Stimulated activated CD8-positive, alpha-beta memory T cell treated with anti-CD3 and anti-CD28 coated beads, Interleukin-7, amount 100 ng/mL, for 48 hours (primary cell): ENCODE measurements at places on chromosomes 6 and 20.

DNA sequence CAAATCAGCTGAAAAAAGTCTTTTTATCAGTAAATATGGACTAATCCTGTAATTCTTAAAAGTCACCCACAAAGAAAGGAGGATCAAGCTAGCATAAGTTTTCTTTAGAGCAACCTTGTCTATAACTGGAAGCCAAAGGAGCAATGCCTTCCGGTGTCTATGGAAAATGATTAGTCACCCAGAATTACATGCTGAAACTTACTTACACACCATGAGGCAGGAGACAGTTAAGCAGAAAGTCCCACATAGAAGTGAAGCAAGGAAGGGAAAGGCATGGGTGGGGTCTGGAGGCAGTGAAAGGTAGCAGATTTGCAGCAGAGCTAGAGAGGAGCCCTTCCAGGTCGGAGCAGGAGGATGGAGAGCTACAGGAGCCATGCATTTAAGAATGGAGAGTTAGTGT, 153.7 kb upstream of the RIPOR2 start:
- DNase-seq, result no peak

DNA sequence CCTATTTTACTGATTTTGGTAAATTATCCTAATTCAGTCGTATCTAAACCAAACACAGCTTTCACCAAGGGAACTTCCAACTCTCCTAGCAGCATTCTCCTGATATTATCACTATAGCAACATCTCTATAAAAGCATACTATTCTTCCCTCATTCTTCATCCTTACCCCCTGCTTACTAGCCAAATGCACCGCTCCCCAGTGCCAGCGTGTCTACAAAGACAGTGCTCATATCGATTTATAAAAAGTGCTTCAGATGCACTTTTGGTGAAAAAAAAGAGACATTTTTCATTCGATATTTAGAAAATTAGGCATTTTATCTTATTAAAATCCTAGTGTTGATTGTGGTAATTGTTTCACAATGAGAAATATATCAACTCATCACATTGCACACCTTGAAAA, 74.0 kb downstream of the SYNE1 start:
- no peak for DNase-seq

DNA sequence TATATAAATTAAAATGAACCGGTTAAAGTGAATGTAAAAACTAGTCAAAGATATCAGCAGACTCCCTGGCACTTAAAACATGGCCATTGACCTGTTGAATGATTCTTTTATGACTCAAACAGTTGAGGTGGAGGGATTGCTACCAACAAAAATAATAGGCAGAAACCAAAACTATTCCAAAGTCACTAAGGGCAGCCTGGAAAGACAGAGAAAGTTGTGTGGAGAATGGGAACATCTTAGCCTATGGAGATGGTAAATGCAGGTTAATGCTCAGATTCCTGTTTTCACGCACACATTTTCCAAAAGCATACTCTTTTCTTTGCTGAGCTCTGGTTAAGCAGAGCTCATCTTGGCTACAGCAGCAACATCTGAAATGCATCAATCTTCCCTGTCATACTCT, 553.5 kb downstream of the HACE1 start:
- DNase-seq, result no peak

- no peak for DNase-seq
Measured at GRCh38 chr6:157139054-157139708, 184.1 kb downstream of the TMEM242 start.

DNA sequence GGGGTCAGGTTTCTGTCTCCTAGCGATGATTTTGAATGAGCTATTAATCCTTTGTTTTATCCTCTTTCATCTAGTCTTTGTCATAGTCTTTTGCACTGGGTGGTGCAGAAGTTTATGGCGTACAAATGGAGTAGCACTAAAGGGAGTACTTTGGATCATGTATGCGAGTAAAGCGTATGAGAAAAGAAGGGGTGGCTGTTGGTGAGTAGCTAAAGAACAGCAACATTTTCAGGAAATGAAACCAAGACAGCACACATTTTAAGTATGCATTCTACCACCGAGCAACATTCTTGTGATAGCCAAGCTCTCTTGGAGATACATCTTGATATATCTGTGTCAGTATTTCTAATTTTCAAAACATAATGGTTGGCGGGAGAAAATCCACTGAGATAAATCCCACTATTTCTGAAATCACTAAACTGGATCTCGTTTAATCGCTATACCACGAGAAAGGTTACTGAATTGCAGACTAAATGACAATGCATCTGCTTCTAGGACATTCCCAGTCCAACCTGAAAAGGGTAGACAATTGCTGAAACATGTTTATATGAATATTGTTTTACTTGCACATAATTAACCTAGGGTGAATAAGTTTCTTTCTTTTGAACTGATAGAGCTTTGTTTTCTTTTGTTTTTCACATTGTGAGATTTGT, 196.1 kb downstream of the TRIM27 start:
- DNase-seq, result no peak

DNA sequence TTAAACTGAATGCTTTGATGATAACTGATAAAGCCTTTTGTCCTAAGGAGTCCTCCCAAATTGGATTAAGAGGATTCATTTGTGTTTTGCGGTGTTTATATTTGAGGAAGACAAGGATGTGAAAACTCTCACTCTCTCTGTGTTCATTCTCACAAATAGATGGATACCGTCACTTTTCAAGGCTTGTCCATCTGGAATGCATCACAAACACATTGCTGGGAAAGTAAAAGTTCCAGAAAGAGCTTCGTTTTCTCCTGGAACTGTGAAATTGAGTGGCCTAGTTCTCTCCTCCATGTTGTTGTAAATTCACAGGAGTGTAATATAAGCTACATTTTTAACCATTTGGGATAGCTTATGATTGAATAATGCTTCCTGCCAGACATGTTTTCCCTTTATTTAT, 581.6 kb upstream of the FLRT3 start:
- no peak for DNase-seq

GRCh38 chr20:57395111-57395966, 4.1 kb downstream of the RBM38 start:
- DNase-seq, result no peak

DNA sequence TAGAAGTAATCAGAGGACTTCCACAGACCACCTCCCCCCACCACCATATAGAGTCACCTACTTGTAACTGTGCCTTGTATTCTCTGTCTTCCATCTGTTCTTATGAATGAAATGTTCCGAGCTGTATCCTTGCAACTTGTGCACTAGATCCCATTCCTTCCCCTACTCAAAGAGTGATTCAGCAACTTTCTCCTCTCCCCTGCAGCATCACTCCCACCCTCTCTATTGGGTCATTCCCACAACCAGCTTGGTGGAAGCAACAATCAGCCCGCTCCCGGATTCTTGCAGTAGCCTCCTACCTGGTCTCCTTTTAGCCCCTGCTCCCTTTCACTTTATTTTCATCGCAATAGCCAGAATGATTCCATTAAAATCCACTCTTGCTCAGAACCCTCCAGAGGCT, 34.9 kb upstream of the REV3L start:
- DNase-seq, result no peak

GRCh38 chr6:84815896-84816735, 51.7 kb upstream of the TBX18 start:
- DNase-seq, result no peak

GRCh38 chr6:159700970-159701369, 7.9 kb upstream of the SOD2 start:
- no peak for DNase-seq

GRCh38 chr20:41249411-41250281, 67.9 kb downstream of the ZHX3 start:
- DNase-seq, result no peak

DNA sequence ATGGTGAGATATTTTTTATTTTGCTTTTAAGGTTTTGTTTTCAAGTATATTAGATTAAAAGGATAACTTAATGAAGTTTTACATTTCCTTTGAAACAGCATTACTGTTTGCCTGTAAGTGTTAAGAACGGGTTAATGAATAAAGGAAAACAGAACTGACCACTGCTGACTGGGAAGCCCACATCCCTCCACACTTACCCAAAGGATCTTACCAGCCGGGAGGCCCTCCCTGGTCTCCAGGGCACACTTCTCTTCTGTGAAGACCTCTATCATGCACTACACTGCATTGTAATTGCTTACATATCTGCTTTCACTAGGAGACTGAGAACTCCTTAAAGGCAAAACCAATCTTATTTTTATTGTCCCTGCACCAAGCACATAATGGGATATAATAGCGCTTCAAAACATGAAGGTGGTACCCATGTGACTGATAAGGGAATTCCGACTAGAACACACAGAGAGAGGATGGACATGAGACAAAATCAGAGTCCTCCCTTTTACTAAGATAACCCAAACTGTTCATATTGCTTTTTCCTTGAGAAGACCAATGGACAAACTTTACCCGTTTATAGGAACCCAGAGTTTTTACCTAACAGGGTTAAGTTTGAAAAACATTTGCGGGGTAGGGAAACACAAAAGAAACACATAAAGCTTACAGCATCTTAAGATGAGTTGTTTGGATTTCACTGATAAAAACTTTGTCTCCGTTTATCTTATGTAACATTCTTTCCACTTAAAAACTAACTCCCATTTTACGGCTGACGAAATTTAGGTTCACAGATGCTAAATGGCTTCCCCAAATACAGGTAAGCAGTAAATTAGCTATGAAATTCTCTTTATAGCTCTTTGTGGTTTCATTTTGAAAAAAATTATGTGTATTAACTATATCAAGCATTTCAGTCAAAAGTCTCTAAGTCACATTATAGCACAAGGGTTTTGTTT, 8.7 kb downstream of the EZR start:
- no peak for DNase-seq

- DNase-seq, result no peak
Measured at GRCh38 chr6:138814179-138814834, 18.4 kb downstream of the ECT2L start.

DNA sequence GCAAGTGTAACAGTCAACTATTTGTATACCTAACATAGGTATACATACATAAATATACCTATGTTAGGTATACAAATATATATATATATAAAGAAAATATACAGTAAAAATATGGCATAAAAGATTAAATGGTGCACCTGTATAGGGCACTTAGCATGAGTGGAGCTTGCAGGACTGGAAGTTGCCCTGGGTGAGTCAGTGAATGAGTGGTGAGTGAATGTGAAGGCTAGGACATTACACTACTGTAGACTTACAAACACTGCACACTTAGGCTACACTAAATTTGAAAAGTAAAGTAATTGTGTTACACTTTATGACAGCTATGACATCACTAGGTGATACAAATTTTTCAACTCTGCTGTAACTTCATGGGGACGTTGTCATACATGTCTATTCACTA, 65.6 kb downstream of the CDC5L start:
- no peak for DNase-seq

GRCh38 chr20:38779247-38780097, 26.0 kb upstream of the PPP1R16B start:
- no peak for DNase-seq

DNA sequence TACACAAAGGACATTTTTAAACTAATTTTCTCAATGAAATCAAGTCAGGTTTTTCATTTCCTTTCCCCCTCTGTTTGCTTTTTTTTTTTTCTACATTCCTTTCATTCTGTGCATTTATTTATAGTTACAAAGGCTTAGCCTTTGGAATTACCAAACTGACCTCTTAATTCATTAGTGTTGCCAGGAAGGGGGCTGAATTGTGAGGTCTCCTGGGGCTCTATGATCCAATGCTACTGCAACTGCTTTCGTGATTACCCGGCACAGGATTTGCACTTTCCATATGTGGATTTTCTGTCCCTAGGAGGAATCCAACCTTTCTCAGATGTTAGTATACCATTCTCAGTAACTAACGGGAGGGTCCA, 35.3 kb downstream of the NEDD9 start:
- no peak for DNase-seq

GRCh38 chr6:134630508-134631121, 312.7 kb upstream of the SGK1 start:
- no peak for DNase-seq

GRCh38 chr6:163573503-163574179, 159.1 kb downstream of the QKI start:
- DNase-seq, result no peak

GRCh38 chr20:33635341-33635740, 26.8 kb upstream of the C20orf144 start:
- DNase-seq, result no peak

DNA sequence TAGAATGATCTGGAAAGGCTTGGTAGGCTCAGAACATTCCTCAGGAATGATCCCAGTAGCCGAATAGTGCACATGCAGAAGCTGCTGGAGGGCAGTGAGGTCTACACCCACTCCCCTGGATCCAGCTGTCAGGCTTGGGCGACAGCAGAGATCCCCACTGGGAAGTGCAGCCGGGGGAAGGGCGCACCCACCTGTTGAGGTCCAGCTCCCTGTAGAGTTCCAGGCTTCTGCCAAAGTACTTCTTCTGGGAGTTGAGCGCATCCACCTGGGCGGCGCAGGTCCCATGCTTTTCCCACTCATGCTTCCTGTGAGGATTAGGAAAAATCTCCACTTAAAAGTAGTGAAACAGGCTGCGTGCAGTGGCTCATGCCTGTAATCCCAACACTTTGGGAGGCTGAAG, 17.6 kb downstream of the RNASET2 start:
- no peak for DNase-seq

GRCh38 chr6:144767051-144767450, 481.9 kb downstream of the UTRN start:
- DNase-seq, result no peak

GRCh38 chr20:19992996-19993908, 23.9 kb upstream of the NAA20 start:
- no peak for DNase-seq

- no peak for DNase-seq
Measured at GRCh38 chr6:44626616-44627015, 239.1 kb downstream of the CDC5L start.

- no peak for DNase-seq
Measured at GRCh38 chr6:89542081-89542857, 96.3 kb downstream of the LYRM2 start.

DNA sequence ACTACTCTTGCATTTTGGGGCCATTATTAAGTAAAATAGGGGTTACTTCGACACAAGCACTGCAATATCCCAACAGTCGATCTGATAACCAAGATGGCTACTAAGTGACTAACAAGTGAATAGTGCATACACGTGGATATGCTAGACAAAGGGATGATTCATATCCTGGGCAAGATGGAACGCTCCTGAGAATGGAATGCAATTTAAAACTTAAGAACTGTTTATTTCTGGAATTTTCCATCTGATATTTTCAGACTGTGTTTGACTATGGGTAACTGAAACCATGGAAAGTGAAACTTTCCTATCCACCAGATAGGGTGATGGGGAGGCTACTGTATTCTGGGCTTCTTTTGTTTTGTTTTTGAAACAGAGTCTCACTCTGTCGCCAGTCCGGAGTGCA, 66.5 kb downstream of the ILRUN start:
- no peak for DNase-seq

DNA sequence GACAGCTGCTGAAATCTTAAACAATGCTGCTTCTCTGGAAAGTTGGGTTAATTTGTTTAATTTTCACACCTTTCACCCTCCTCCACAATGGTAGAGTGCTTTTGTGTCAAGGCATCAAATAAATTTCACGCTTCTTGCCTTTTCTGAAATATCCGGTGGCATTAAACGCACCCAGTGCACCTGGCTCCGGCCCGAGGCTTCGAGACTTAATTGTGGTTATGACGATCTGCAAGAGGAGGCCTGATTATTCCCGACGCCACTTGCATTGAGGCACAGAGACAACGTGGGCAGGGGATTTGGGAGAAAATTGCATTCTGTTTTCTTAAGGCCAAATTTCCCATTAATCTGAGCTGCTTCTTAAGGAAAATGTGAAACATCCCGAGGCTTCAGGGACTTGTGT, 152.2 kb downstream of the CDH4 start:
- DNase-seq, result no peak
